ENCODE measurements at places on chromosomes 3 and 15.

DNA sequence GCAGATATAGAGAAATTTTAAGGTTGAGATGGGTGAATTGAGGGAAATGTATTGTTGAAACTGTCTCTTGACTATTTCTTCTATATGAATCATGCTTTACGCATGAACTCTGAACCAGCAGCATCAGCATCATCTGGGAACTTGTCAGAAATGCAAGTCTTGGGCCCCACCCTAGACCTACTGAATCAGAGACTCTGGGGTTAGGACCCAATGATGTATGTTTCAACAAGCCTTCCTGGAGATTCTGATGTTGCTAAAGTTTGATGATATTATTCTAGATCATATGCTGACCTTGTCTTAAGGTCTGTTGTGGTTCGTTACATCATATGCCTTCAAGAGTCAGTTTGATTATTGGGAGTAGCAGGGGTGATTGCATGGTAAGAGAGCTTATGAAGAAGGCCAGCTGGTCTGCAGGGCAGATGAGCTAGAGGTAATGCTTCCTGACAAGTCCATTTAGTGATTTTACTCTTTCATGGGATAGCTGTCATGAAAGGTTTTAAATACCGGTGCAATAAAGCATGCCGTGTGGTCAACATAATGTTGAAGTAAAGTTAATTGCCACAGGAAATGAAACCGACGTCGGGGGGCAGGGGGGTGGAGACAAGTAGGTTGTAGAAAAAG lies 152.4 kb upstream of the MRPL3 start:
- DNase-seq: no peak

DNA sequence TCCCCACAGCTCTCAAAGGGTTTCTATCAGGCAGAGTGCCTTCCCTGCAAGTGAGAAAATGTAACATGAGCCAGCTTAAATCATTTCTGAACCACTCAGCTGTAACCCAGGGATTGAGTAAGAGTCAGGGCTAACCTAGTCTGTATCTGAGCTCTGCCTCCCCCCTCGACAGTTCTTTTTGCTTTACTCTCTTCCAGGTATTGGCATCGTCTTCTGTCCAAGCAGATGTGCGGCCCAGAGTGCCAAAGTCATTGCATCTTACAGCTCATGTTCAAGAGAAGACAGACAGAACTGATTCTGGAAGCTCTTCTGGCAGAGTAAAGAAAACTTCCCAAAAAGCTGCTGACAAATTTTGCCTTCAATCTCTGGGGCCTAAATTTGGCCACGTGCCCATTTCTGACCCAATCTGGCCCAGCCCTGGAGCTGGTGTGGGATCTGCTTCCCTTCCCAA lies 74.8 kb downstream of the ABHD5 start:
- peak; percentile 59 for DNase-seq

DNA sequence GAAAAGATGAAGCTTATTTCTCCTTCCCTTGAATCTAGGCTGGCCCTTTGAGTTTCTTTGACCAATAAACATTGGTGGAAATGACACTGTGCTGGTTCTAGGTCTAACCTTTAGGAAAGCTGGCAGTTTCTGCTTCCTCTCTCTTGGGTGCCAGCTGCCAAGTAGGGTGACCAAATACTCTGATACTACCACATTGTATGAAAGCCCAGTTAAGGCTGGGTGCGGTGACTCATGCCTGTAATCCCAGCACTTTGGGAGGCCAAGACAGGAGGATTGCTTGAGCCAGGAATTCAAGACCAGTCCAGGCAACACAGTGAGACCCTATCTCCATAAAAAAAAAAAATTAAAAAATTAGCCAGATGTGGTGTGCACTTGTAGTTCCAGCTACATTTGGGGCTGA lies 320.7 kb downstream of the ZNF621 start:
- no peak for DNase-seq

DNA sequence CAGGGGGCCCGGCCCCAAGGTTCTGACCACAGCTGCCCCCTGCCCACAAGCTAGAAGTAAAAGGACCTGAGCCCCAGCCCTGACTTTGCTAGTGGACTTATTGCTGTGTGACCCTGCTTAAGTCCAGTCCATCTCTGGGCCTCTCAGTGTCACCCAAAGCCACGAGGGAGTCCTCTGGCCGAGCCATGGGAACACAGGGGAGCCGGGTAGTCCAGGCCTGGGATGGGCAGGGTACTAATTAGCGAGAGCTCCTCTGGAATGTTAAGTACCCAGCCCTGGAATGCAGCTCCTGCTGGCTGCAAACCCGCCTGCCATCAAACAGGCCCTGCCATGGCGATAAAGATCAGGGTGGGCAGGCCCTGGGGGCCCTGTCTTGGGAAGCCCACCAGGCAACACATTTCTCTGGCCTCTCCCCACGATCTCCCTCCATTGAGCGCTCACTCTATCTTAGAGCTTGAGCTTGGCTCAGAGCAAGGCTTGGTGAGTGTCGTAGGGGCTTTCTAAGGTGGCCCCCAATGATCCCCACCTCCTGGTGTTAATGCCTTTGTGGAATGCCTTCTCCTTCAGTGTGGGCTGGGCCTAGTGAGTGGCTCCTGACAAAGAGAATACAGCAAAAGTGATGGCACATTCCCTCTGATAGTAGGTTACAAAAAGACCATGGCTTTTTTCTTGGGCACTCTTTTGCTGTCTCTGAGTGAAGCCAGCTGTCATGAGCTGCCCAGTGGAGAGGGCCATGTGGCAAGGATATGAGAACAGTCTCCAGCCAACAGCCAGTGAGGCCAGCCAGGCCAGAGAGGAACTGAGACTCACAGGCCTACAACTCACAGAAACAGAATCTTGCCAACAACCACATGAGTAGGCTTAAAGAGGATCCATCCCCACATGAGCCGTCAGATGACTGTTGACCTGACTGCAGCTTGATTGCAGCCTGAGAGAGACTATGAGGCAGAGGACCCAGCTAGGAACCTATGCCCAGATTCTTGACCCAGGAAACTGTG lies 133.1 kb downstream of the SMAD6 start:
- DNase-seq: no peak

DNA sequence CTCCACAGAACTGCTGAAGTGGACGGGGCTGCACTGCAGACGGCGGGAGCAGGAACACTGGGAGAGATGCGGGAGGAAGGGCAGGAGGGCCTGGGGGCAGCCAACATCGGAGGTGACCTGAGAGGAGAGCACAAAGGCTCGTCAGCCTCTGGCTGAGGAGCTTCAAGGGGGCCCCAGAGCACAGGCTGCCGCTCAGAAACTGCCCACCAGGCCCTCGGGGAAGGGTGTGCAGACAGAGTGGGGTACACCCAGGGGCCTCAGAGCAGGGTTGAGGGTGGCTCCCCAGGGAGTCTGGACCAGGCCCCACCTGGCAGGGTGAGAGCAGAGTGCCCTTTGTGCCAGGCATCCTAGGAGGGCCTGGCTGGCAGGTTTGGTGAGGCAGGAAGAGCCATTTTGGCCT lies 14.7 kb upstream of the RHO start:
- no peak for DNase-seq

- no peak for DNase-seq
Observed at GRCh38 chr15:101276501-101277037, 716 bp downstream of the SELENOS start.

- DNase-seq: no peak
Observed at GRCh38 chr3:46574243-46574646, 8.1 kb upstream of the LRRC2 start.

- DNase-seq: no peak
Observed at GRCh38 chr3:124347418-124347817, 355.5 kb upstream of the ROPN1 start.

DNA sequence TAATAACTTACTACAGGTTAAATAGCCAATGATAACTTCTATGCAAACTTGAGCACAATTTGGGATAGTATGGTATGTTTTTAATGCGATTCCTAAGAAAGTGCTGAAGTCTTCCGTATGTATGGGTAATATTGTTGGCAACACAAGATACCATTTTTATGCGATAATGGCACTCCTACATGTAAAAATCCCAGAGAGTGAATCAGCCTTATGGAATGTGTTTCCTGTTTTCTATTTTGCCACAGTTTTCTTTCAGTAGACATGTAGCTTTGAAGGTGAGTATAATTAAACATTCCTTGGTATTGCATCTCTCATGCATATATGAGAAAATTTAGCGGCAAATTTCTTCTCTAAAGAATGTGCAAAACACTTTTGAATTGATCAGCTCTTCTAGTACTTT lies 396.8 kb upstream of the AZI2 start:
- DNase-seq: no peak

- peak; percentile 79 for DNase-seq
Observed at GRCh38 chr3:189186101-189186500, 14.3 kb downstream of the TPRG1 start.

- no peak for DNase-seq
Observed at GRCh38 chr15:55402707-55403106, 5.5 kb downstream of the CCPG1 start.

DNA sequence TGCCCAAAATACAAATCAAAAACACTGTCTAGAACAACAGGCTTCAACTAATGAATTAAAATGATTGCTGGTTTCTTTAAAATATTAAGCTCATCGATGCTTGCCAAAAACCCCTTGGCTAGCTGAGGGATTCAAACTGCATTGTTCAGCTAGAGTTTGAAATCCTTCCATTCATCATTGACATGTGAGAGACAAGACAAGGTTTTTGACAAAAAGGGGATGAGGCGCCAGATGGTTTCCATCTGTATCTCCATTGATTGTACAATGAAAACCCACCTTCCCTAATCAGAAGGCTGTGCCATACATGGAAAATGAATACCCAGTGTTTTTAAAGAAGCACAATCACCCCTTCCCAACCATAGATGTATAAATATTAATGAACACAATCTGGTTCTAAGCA lies 67.8 kb downstream of the THRB start:
- DNase-seq: no peak

- no peak for DNase-seq
Observed at GRCh38 chr15:96500508-96500907, 170.0 kb downstream of the NR2F2 start.

DNA sequence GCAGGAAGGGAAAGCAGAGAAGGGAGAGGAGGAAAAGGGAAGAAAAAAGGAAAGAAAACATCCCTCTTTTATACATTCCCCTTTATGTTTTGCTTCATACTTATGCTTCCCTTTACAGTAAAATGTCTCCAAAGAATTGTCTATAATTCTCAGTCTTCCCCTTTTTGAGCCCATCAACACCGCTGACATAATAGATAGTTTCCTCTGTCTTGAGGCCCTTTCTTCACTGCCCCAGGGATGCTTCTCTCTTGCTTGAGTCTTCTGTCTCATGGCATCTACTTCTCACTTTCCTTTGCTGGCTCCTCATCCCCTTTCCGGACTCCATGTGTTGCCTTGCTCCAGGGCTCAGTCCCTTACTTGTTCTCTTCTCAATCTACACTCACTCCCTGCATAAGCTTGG lies 99.7 kb upstream of the DAZL start:
- DNase-seq: no peak

DNA sequence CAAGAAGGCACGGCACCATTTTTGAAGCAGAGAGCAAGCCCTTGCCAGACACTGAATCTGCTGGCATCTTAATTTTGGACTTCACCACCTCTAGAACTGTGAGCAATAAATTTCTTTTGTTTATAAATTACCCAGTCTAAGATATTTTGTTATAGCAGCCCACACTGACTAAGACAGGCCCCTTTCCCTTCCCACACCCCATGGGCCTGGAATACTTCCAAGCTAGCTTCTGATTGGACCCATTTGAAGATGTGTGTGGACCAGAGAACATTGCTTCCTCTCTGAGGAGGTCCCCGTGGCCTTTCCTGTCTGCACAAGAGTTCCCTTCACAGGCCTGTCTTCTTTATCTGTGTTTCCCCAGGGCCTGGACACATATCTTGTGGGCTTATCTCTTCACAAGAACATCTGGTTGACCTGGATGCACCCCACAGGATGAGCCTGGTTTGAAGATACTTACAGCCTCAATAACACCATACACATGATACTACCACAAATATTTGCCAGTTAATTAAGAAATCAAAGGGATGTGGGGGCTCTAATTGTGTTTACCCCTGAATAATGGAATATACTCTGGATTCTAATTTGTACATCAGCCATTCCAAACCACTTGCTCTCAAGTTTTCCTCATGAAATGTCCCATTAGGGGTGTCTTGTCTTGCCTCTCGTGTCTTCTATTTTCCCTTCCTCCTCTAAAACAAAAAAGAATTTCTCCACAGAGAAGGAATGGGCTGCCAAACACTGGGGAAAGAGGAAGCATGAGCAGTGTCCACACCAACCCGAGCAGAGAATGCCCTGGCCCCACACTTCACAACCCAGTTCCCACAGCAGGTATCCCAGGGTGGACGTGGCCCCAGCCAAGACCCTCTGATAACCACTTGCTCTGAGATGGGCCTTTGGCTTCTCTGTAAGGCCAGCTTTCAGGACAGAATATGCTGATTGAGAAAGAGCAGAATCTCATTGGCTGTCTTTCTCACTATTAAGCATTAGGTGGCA lies 42.5 kb downstream of the GLB1 start:
- no peak for DNase-seq

DNA sequence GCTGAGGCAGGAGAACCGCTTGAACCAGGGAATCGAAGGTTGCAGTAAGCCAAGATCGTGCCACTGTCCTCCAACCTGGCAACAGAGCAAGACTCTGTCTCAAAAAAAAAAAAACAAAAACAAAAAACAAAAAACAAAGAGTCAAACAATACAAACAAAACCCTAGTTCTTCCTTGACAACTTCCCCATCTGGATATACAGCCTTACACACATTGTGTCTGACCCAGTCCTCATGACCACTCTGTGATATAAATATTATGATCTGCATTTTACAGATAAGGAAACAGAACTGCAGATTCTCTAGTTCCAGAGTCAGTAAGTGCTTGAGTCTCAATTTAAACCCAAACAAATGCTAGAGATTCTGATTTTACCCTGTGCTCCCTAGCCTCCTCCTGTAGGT lies 4.8 kb upstream of the ESYT3 start:
- DNase-seq: no peak

DNA sequence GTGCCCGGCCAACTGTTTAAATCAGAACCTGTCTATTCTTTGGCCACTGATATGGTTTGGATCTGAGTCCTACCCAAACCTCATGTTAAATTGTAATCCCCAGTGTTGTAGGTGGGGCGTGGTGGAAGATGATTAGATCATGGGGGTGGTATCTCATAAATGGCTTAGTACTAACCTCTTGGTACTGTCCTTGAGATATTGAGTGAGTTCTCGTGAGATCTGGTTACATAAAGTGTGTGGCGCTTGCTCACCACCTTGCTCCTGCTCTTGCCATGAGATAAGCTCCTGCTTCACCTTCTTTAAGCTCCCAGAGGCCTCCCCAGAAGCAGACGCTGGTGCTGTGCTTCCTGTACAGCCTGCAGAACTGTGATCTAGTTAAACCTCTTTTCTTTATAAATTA lies 42.4 kb downstream of the REC114 start:
- DNase-seq: no peak

DNA sequence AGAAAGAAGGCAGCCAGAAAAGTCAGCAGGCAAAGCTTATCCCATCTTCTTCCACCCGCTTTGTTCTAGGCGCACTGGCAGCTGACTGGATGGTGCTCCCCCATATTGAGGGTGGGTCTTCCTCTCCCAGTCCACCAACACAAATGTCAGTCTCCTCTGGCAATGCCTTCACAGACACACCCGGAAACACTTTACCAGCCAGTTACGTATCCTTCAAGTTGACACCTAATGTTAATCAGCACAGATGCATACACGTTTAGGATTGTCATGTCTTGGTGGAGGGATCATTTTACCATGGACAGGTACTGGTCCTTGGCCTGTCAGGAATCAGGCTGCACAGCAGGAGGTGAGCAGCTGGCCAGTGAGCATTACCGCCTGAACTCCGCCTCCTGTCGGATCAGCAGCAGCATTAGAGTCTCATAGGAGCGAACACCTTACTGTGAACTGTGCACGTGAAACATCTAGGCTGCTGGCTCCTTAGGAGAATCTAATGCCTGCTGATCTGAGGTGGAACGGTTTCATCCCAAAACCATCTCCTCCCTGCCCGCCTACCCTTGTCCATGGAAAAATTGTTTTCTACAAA lies 59.1 kb upstream of the PYDC2 start:
- DNase-seq: no peak

All from tibial artery (tissue), 4 donors.